ENCODE measurements at places on chromosomes 1 and 21.

DNA sequence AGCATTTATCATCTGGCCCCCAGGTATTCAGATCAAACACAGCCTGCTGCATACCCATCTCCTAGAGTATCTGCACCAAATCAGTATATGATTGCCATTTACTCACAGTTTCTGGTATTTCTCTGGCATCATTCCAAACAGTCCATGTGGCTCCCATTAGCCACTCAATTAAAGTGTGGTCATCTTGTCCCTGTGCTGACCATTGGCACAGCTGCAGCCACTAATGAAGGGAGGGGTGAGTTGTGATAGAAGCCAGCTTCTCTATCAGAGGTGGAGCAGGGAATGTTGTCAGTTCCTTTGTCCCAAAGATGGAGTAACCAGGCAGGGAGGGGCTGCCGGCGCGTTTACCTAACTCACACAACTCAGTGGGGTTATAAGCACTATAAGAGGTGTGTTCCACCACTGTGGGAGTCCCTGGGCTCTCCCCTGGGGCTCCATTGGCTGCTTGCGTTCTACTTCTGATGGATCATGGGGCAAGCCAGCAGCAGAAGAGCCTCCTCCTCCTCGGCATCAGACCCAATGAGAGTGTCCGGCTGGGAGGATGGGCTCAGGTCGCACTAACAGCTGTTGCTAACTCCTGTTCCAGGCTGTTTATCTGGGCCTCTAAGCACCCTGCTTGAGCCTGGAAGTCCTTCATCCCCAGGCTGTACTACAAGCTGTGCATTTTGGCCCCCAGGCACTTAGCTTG is 108.6 kb downstream of the GDAP2 start:
- no peak for DNase-seq

DNA sequence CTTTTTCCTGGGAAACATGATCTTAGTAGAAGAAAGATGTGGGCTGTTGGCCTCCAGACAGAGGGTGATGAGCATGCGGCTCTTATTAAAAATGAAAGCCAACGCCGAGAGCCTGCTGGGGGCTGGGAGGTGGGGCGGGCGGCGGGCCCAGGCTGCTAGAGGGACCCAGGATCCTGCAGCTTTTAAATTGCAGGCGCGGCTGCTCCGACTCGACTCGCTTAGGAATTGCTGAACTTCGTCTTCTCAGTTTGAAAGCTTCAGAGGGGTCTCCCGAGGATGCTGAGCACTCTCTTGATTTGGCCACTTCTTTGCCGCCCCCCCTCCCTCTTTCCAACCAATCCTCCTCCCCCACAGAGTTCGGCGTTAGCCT is 1.2 kb downstream of the AGPAT3 start:
- DNase-seq, result no peak

- no peak for DNase-seq
Measured at GRCh38 chr1:8667869-8668594, 149.4 kb downstream of the RERE start.

DNA sequence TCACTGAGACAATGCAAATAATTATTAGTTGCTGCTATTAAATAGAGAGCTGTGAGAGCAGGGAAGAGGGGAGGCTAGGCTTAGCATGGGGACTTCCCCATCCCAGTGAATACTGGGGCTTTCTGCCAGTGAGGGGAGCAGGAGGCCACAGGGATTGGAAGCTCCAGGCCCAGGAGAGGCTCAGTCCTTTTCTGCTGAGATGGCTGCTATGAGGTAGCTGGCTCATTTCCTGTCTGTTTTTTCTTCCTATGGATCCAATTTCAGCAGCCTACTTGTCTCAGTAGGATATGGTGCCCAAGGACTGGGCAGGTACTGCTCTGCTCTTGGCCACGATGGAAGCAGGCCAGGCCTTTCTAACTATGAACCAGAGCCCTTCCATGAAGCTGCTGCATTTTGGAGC is 10.0 kb downstream of the STMN1 start:
- no peak for DNase-seq

- no peak for DNase-seq
Measured at GRCh38 chr1:106768077-106768476, 288.4 kb upstream of the PRMT6 start.

- DNase-seq, result no peak
Measured at GRCh38 chr1:51327386-51327785, 3.0 kb downstream of the TTC39A start.

DNA sequence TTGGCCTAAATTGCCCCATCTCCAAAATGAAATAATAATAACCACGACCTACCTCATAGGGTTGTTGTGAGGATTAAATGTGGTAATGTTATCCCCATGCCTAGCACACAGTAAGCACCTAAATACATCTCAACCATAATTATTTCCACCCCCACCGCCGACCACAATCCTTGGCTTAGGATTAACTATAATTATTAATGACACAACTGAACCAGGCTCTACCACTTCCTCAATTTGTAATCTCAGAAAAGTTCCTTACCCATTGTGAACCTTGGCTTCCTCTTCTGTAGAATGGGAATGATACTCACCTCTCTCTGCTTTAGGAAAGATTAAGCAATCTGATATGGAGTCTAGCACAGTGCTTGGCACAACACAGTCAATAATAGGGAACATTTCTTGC is 44.3 kb upstream of the TACSTD2 start:
- DNase-seq, result no peak

GRCh38 chr21:40685141-40685540 is 161.8 kb downstream of the DSCAM start:
- DNase-seq, result no peak

DNA sequence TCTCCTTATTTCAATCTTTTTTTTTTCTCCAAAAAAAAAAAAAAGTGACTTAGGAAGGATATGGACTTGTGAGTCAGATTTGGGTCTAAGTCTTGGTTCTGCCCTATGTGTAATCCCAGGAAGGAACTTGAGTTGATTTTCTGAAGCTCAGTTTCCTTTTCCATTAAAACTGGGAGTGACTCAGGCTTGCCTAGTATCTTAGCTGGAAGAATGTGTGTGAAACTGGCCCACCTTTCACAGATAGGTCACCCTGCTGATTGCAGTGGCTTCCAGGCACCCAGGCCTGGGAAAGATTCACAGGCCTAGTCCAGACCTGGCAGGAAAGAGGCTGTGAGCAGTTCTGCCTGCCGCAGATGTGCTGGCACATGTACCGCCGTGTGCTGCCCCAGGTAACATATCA is 218.3 kb upstream of the HOOK1 start:
- no peak for DNase-seq
